ENCODE measurements at places on chromosomes 7 and 10.
A peak's percentile ranks its signal among the peaks of the same experiment; 100 is the strongest.

DNA sequence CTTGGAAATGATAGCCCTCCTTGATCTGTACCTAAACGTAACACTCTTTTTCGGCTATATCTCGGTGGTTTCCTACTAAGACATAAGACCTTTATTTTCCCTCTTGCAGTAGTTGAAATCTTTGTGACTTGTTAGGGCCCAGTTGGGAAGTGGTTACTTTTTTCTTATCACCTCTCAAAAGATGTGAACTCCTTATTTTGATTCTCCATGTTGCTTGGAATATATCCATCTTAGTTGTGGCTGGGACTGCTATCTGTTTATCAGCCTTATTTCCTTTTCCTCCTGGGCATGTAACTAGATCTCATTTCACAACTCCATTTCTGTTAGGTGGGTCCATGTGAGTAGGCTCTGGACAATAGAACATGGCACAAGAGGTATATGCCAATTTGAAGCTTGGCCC is 4.1 kb upstream of the CPED1 start:
- no peak for DNase-seq

GRCh38 chr10:95389982-95390381 is 99.2 kb upstream of the PDLIM1 start:
- DNase-seq, result no peak

DNA sequence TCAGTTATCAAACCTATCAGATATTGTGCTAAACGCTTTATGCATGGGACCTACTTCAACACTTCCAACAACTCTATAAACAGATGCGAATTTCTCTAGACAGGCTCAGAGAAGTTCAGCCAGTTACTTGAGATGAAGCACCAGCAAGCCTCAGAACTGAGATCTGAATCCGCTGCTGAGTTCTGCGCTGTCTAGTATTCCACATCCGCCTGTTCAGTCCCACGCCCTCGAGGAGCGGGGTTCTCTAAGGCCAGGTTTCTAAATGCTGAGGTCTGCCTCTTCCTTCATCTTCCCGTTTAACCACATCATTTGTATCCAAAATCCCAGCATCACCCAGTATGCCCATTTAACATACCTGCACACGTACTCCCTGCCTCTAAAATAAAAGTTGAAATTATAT is 297.8 kb upstream of the ZNF32 start:
- DNase-seq, result no peak

DNA sequence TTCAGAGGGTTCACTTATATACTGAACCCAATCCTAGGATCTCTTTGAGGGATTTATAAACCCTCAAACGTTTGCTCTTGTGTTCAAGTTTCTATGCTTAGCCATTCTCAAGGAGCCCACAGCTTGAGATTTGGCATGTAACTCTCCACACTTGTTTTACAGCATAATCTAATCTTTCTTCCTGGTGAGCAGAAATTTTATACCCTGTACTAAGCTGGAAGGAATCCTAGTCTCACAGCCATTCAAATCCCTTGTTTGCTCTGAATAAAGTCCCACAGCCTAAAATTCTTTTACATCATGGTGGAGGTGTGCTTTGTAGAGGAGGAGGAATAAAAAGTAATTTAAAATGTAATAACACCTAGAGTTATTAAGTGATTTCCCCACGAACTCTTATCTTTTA is 5.3 kb upstream of the AGR2 start:
- DNase-seq, result no peak

DNA sequence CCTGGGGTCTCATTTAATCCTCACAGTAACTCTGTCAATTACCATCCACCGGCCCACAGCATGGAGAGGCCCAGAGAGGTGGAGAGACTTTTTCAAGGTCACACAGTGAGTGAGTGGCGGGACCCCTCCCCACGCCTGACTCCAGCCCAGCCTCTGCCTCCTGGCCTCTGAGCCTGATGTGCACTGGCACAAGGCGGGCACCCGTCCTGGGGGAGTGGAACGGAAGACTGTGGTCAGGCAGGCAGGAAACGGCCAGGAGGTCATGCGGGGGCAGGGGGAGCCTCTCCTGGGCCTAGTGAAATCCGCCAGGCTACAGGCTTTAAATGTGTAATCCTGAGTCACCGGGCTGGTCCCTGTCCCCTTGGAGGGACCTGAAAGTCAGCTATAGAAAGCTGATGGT is 32.2 kb downstream of the ZCCHC24 start:
- peak; percentile 41 for DNase-seq

DNA sequence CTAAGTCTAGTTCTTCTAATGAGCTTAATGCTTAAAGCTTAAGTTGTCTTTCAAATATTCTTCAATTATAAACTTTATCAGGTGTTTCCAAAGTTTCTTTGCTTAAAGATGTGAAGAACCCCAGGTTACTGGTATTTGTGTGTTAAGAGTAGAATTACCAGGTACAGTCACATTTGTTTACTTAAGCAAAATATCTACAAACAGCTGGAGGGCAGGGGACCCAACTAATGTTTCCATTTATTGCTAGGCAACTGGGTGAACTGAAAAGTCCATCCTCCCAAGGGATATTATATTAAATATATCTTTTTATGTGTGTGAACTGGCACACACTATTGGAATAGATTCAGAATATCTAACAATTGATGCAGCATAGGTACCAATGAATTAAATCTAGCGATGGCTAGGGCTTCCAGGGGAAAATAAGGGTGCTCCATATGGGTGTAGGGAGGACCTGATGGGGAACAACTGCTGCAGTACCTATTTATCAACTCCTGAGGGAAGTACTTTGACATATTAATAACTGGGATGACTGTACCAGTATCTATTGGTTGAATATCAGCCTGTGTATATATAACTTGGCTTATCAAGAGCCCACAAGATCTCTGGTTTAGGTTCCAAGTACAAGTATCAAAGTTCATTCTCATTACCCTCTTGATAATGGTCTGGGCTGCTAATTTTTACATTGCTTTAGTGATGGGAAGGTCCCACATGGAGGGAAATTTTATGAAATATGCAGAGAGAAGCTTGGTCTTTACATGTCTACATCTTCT is 10.3 kb upstream of the AGR3 start:
- DNase-seq, result no peak

DNA sequence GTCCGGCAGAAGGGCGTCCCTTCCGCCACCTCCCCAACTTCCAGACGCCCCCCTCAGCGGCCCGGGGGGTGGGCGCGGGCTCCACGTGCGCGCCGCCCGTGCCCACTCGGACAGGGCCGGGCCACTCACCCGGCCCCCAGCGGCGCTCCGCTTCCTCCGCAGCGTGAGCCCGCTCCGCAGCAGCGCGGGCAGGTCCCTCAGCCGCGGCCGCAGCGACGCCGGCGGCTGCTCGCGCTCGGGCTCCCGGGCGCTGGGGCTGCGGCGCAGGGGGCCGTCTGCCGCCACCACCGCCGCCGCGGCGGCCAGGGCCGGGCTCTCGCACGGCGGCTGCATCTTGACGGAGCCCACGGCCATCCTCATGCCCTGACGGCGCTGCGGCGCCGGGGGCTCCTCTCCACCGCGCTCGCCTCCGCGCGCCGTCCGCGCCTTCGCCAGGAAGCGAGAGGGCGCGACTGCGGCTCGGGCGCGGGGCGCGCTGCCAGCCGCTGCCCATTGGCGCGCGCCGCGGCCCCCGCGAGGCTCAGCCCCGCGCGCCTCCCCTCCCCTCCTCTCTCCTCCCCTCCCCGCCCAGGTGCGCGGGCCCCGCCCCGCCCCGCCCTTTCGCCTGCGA is at the start of gene RAPGEF5:
TSS of gene RAPGEF5 (minus strand) at position 454 of the 610 bp plus-strand sequence. CDS start at position 360, 94 bp downstream.
- DNase-seq, result no peak

DNA sequence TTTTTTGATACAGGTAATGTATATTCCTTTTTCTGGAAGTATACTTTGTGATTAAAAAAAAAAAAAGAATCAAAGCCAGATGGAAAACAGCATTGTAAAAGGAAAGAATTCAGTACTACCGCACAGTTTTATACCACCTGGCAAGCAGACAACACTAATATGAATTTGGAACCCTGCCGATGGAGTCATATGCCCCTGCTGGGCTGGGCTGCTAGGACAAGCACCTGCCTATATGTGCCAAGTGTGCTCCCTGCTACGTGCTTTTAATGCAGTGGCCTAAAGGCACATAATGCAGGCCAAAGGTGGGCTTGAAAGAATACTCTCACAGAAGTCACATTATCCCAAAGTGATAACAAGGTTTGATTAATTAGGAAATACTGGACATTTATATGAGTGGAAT is 29.8 kb upstream of the WAC start:
- no peak for DNase-seq
